Right cardiac atrium (tissue), 5 donors: ENCODE measurements at places on chromosomes 6 and 20. TPM values are rescaled to one million over a fixed set of nuclear protein-coding genes. Genes with fewer than 3 reads are reported as not detected.

SLA2 gene
- 0.56 TPM for total RNA-seq

RCAN2 gene
- total RNA-seq: 127 TPM

DNA sequence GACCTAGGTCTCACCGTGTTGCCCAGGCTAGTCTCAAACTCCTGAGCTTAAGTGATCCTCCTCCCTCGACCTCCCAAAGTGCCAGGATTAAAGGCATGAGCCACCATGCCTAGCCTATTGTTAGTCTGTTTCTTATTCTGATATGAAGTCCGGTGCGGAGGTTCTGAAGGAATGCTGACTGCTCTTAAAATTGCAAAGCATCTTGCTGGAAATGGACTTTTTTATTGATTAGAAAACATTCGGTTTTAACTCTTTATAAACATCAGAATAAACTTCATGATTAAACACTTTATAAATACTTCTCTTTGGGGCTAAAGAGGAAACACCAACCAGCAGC lies 3.2 kb downstream of the TNFAIP3 start:
- DNase-seq: no peak

DNA sequence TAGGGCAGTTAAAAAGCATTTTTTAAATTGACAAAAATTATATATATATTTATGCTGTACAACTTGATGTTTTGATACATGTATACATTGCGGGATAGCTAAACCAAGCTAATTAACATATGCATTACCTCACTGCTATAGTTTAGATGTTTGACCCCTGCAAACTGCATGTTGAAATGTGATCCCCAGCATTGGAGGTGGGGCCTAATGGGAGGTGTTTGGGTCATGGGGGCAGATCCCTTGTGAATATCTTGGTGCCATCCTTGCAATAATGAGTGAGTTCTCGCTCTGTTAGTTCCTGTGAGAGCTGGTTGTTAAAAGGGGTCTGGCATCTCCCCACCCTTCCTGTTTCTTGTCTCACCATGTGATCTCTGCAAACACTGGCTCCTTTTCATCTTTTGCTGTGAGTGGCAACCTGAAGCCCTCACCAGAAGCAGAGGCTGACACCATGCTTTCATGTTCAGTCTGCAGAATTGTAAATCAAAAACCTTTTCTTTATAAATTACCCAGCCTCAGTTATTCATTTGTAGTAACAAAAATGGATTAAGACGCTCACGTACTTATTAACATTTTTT lies 111.8 kb downstream of the MCHR2 start:
- no peak for DNase-seq

DNA sequence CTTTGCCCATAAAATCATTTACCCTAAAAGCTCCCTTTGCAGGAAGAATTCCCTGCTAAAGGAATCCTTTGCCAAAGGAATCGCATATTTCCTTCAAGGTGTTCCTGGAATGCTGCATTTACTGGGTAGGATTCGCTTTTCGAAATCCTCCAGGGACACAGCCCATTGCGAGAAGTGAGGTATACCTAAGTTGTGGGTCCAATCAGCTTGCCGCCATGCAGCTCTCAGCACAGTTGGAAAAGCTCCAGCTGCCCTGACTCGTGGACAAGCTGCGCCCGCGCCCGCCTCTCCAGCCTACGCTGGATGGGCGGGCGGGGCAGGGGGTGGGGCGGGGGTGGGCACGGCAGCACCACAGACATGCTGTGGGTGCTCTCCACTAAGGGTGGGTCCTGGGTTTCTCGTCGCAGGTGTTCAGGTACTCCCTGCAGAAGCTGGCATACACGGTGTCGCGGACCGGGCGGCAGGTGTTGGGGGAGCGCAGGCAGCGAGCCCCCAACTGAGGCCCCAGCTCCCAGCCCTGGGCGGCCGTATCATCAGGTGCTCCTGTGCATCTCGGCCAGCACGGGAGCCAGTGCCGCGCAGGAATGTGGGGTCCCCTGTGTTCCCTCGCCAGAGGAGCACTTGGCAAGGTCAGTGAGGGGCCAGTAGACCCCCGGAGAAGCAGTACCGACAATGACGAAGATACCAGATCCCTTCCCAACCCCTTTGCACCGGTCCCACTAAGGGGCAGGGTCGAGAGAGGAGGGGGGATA lies 1.4 kb downstream of the NNAT start:
- DNase-seq: peak; percentile 80
